ENCODE measurements at places on chromosomes 16 and 17. TPM values are rescaled to one million over a fixed set of nuclear protein-coding genes. Genes with fewer than 3 reads are reported as not detected.
A peak's percentile ranks its signal among the peaks of the same experiment; 100 is the strongest.

GRCh38 chr17:35002876-35003551 lies 22.7 kb downstream of the LIG3 start:
- no peak for DNase-seq
- H3K4me3 ChIP-seq = no peak overlapping the region
- H3K4me1 ChIP-seq = no peaks in the 10 kb centered on the region
- H3K36me3 ChIP-seq = peaks cover 11% of the 10 kb centered on the region
- H3K27me3 ChIP-seq = no peaks in the 10 kb centered on the region
- no peak overlapping the region for H3K27ac ChIP-seq

DNA sequence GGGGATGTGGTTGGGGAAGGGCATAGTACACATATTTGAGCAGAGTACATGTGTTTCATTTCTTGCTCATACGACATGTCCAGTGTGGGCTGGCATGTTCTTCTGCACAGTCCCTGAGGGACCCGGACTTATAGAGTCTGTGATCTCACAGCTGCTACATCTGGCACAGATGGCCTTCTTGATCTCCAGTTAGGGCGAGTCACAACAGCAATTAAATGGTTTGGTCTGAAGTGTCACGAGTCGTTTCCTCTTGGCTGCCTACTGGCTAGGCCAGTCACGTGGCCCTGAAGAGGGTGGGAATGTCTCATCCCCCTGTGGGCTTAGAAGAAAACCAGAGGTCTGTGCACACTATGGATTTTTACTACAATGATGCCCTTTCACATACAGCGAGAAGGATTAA lies 443.6 kb downstream of the WWOX start:
- DNase-seq = no peak
- no peaks in the 10 kb centered on the region for H3K4me1 ChIP-seq
- no peaks in the 10 kb centered on the region for H3K27me3 ChIP-seq
- no peak overlapping the region for H3K4me3 ChIP-seq
- no peaks in the 10 kb centered on the region for H3K36me3 ChIP-seq

GRCh38 chr17:75842963-75843576 lies 1.1 kb downstream of the UNC13D start:
- no peaks in the 10 kb centered on the region for H3K4me1 ChIP-seq
- H3K27me3 ChIP-seq = no peaks in the 10 kb centered on the region
- no peaks in the 10 kb centered on the region for H3K36me3 ChIP-seq
- H3K27ac ChIP-seq = no peak overlapping the region

DNA sequence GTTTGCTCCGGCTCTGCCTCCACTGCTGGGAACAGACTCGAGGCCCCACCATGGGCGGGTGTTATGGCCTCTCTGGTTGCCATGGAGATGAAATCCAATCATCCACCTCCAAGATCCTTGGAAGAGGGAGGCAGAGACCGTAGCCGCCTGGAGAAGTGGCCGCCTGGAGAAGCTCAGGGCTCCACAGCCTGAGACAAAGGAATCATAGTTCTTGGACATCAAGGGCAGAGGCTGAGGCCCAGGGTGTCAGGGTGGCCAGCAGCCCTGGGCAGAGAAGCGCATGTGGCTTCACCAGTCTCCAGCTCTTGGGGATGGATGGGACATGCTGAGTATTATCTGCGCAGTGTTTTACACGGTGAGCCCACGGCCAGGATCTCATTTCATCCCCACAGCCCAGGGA lies 36.2 kb downstream of the ABR start:
- no peaks in the 10 kb centered on the region for H3K4me1 ChIP-seq
- DNase-seq = no peak
- no peak overlapping the region for H3K4me3 ChIP-seq

DNA sequence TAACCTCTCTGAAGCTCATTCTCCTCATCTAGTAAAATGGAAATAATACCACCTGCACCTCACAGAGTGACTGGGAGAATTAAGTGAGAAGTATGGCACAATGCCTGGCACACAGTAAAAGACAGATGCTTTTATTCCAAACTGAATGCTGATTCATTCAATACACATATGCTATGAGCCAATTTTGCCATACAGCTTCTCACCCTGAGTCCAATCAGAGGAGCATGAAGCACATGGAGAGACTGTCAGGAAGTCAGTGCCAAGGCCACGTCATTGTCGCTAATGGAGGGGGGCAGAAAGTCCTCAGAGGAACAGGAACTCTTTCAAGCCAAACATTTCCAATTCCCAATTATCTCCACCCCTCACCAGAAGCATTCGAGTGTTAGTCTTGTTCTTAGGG lies 11.6 kb downstream of the MKS1 start:
- peaks cover 7% of the 10 kb centered on the region for H3K36me3 ChIP-seq
- no peak for DNase-seq
- no peaks in the 10 kb centered on the region for H3K4me1 ChIP-seq
- no peak overlapping the region for H3K4me3 ChIP-seq

- peak; percentile 22 for DNase-seq
These were observed 157.2 kb upstream of the FOXF1 start for GRCh38 chr16:86353148-86353547.

DNA sequence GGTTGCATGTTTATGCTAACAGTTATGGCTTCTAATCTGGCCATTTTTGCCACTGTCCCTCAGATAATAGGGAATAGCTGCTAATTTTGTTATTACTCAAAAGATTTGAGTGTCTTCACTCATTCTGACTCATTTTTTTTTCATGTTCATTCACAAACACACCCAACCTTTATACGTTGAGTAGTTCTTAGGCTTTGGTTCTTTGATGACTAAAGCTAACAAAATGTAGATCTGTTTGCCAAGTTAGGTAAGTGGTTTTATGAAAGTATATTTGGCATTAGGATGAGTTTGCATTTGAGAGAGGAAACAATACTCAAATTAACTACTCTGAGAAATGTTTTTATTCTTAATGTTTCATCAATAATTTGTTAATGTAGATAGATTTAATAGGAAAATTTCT lies 3.6 kb downstream of the MAP2K4 start:
- DNase-seq = no peak
- no peaks in the 10 kb centered on the region for H3K27me3 ChIP-seq
- H3K36me3 ChIP-seq = no peaks in the 10 kb centered on the region
- H3K4me3 ChIP-seq = no peak overlapping the region
- H3K4me1 ChIP-seq = peaks cover 11% of the 10 kb centered on the region

GRCh38 chr17:36532435-36532975 lies 2.2 kb downstream of the MYO19 start:
- H3K4me3 ChIP-seq = no peak overlapping the region
- H3K4me1 ChIP-seq = no peaks in the 10 kb centered on the region
- no peaks in the 10 kb centered on the region for H3K36me3 ChIP-seq
- H3K27ac ChIP-seq = no peak overlapping the region
- H3K27me3 ChIP-seq = no peaks in the 10 kb centered on the region
- DNase-seq = no peak

SLC38A8 gene
- total RNA-seq = not detected

CIBAR2 gene
- total RNA-seq = not detected

TBX4 gene
- 0.27 TPM for total RNA-seq

KLHL10 gene
- 0.36 TPM for total RNA-seq
